ENCODE measurements at places on chromosomes 1 and 21.

DNA sequence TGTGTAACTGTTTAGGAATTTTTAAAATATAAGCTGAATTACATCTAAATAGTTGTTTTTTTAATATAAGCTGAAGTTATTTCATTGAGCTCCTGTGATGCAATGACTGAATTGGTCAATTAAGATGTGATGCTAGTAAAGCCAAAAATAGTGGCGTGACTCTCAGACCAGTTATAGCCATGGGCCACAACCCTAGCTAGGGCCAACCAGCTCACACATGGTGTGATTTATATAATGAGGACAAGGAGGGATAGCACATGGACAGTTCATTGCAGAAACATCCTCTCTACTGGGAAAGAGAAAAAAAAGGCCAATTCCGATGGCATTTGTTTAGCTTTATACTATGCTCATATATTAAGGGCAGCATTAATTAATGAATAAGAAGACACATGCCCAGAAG, 119.3 kb upstream of the PROX1 start:
- no peak for ATAC-seq

GRCh38 chr1:208103597-208104513, 140.3 kb downstream of the PLXNA2 start:
- ATAC-seq, result peak; percentile 8

- ATAC-seq, result no peak
These were observed 4.1 kb upstream of the GNPAT start for GRCh38 chr1:231236938-231237337.

- peak; percentile 30 for ATAC-seq
These were observed 37.3 kb upstream of the COL6A2 start for GRCh38 chr21:46060596-46061061.

- ATAC-seq, result no peak
These were observed 102.7 kb upstream of the DPH5 start for GRCh38 chr1:101128211-101128727.

DNA sequence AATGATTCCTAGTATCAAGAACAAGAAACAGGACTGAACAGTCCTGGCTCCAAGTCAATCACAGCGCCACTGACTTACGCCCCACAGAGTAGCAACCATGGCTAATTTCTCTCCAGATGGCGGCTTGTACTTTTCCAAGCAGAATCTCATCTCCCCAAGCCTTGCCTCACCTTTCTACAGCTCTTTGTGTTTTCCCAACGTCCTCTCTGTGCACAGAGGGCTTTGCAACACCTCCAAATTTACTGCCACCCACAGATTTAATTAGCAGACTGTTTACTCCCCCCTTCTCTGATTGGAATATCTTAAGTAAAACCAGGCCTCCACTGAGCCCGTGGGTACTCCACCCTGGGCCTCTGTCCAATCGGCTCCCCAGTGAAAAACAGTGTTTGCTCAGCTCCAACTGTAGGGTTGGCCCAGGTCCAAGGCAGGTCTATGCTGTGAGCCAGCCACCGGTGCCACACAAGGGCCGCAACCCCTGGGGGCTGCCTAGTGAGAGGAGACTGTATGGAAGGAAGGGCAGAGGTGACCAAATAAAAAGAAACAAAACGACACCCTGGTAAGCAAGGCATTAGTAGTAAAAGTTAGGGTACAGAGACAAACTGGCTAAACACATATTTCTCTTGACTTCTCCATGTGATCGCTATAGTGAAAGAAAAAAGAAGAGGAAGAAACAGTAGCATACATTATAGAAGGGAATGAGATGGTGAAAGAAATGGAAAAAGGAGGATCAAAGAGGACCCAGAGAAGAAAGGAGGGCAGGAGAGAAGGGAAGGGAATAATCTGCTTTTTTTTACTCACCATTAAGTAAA, 128.4 kb upstream of the SOD1 start:
- ATAC-seq, result peak; percentile 36

DNA sequence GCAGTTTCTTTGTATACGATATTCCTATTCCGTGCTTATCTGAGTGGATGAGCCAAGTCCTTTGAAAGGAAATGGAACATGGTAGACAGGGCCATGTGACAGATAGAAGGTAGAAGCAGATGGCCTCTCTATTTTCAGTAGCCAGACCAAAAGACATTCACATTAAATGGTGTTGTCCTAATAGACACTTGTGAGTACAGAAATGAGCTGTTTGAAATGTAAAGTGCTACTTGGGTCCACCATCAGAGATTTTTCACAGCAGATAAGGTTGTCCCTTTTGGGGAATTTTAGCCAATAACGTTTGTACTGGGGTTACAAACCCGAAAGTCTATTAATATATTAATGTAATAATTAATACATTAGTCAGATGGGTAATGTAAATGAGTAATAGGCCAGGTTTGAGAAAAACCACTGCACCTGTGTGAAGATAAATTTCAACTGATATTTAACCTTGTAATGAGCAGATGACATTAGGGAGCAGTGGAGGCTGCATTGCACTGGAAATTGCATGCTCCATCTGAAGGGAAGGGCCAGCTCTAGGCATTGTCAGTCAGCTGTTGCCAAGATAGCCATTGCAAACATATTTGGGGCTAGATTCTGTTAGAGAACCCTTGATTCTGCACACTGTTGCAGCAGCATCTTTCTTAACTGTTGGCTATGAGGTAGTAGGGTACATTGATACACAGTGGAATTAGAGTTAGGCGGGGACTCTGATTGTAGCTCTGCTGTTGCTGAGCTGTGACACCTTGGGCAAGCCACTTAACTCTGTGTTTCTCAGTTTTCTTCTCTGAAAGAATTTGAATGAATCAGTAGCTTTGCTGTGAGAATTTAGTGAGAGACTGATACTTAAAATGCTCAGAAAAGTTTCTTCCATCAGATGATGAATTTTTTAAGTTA, 43.8 kb downstream of the FGGY start:
- ATAC-seq, result no peak

DNA sequence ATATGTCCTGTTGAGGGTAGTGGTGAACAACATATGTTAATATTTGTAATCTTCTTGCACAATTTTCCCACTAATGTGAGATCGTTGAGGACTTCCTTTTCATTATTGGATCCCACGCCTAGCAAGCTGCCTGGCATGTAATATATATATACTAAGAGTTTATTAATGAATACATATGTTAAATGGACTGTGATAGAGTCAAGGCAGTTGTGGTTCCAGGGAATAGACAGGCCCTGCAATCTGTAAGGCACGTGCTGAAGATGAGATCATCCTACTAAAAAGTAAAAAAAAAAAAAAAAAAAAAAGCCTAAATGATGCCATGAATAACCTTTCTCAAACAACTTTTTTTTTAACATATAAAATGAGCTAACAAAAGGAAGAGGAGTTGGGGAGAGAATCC, 28.9 kb downstream of the PLPPR5 start:
- ATAC-seq, result no peak

- no peak for ATAC-seq
These were observed 42.4 kb downstream of the RIMS3 start for GRCh38 chr1:40622936-40623629.

DNA sequence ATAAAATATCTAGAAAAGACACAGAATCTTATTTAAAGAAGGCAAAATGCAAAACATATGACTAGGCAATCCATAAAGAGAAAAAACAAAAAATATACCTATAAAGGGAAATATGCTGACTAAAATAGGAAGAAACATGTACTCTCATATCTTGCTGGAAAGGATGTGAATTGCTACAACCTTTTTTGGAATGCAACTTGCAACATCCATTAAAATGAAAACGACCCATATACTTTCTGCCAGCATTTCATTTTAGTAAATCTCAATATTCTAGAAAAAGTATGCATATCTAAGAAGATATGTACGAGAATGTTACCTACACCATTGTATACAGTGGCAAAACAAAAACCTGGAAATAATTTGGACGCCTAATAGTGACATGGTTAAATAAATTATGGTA, 56.6 kb downstream of the EDEM3 start:
- no peak for ATAC-seq

- ATAC-seq, result no peak
These were observed 51.0 kb upstream of the EFHD2 start for GRCh38 chr1:15358565-15359133.

DNA sequence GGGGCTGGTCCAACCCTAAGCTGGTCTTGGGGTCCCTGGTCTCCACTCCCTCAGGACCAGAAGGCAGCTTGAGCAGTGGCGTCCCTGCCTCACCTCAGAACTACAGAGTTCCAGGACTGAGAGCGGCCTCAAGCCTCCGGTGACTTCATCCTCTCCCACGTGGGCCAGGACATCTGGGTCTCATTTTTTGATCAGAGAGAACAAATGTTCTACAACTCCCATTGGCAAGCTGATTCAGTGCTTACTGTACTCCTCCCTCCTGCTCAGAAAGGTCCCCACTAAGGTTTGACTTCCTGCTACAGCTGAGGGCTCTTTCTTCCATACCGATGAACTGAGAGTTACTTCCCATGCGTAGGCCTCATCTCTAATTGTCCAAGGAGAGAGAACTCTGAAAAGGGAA, 78.5 kb downstream of the PLXNA2 start:
- peak; percentile 46 for ATAC-seq

DNA sequence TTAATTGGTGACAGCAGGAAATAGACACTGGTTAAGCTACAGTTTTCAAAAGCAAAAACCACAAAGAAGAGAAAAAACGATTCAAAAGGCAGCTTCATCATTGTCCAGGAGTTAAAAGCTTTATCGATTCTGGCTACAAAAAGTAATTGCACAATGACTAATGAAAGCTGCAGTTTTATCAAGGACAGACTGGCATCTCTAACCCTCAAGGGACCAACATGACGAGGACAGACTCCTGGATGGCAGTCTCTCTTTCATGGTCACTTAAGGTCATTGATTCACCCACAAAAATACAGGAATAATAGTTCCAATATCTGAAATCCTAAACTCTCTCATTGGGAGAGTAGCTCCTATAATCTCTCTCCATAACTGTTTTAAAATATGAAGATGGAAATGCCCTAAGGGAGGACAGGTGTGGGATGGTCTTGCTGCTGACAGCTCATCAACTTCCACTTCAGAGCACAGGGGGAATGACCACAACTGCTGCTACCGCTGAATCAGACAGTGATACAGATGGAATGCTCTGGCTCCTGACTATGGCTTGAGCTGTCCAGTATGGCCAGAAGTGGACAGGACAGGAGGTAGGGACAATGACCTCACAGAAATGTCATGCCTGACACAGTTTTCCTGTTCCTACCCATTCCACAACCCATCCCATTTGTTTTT, 17.4 kb upstream of the CPLANE2 start:
- no peak for ATAC-seq

DNA sequence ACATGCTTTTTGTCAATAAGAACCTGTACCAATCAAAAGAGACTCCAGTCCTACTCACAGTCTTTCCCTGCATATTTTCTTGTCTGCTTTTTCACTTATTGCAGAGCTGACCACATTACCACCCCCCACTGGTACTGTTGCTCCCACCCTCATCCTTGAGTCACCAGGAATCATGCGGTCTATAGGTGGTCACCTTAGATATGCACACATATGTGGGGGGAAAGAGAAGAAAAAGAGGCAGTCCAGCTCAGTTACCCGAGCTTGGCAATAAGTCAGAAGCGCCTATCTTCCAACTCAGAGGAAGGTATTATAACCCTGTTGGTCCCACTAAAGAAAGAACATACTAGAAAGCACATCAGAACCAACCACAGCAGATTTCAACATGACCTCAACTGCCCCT, 119.2 kb downstream of the SMYD2 start:
- ATAC-seq, result no peak

DNA sequence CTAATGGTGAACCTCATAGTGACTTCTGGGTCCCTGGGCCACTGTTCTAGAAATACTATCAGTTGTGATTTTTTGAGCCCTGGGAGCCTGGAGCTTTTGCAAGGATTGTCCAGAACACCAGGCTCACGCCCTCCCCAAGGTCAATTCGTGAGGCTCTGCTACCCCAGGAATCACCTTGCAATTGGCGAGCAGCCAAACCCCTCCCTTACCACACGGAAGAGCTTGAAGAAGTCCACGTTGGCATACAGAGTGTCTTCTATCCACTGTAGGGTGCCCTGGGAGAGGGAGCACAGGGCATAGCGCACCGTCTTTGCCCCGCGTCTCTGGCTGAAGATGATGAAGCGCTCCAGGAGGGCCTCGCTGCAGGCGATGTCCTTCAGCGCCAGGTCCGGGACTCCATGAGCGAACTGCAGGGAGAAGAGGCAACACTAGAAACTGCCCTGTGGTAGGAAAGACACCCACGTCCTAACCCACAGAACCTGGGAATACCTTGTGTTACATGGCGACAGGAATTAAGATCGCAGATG, 22.3 kb downstream of the ABCA4 start:
- ATAC-seq, result no peak

- ATAC-seq, result no peak
These were observed 490.4 kb downstream of the PTPRC start for GRCh38 chr1:199129247-199129646.

- no peak for ATAC-seq
These were observed 11.7 kb upstream of the RNF2 start for GRCh38 chr1:185033686-185034085.

DNA sequence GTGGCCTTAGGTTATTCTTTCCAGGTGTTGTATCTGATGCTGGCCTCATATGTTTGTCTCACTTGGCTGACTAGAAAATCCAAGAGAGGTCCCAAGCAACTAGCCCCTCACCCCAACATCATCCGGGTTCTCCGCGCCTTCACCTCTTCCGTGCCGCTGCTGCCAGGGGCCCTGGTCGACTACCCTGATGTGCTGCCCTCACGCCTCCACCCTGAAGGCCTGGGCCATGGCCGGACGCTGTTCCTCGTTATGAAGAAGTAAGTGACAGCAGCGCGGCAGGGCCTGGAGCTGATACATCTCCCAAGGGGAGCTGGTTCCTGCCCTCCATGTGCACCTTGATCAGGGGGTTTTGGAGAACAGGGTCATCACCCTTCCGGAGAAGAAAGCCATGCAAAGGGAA, 11.2 kb downstream of the PINK1 start:
- ATAC-seq, result no peak

DNA sequence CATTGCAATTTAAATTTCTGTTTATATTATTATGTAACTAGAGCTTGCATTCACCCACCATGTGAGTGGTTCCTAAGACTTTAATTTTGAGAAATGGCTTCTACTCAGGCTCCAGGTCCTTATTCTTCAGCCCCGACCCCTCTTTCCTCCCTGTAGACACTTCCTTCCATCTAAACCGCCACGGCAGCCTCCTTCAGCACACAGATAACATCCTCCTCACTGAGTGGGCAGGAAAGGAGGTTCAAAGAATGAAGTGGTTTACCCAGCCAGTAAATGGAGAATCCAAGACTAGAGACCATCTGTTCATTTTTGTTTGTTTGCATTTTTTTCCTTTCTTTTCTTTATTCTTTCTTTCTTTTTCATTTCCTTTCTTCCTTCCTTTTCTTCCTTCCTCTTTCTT, 37.1 kb upstream of the SOD1 start:
- no peak for ATAC-seq
